NB4 (cell line): ENCODE measurements at places on chromosomes 3 and 15.

DNA sequence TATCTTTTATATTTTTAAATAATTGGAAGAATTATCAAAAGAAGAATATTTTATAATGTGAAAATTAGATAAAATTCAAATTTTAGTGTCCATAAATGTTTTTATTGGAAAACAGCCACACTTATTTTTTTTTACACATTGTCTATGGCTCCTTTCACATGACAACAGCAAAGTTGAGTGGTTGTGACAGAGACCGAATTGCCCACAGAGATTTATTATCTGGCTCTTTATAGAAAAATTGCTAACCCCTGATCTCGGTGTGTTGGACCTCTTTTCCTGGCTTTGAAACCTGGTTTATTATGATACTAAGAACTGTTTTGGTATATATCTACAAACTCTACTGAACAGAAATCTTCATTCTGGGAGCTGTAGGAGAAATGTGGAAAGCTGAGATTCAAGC, 269.1 kb upstream of the UMPS start:
- no peak for DNase-seq

DNA sequence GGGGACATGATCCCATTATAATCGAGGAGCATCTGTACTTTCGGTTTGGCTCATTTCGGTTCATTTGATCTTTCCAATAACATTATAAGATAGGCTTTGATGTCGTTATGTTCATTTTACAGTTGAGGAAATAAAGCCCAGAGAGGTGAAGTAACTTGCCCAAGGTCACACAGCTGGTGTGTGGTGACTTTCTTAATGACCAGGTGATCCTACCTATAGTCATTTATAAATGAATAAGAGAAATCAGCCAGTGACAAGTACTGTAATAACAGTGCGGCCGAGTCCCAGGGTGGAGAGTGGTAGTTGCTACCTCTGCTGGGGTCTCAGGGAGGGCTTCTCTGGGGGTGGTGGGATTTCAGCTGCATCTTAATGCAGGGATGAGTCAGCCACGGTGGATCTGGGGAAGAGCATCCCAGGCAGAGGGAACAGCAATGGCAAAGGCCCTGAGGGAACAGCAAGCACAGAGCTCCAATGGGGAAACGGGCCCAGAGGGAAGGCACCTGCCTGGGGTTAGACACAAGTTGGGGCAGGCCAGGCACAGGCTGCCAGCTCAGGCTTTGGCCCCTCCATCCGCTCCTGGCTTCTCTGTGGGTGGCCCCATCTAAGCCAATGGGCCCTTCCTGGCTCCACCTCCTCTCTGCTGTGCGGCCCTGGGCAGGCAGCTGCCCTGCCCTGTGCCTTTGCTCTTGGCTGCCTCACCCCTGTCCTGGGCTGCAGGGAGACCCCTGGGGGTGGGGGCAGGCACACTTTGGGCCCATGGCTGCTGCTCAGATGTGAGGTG, 1.1 kb upstream of the FBLN2 start:
- DNase-seq, result no peak

GRCh38 chr15:51314391-51315337, 23.7 kb downstream of the CYP19A1 start:
- DNase-seq, result no peak

DNA sequence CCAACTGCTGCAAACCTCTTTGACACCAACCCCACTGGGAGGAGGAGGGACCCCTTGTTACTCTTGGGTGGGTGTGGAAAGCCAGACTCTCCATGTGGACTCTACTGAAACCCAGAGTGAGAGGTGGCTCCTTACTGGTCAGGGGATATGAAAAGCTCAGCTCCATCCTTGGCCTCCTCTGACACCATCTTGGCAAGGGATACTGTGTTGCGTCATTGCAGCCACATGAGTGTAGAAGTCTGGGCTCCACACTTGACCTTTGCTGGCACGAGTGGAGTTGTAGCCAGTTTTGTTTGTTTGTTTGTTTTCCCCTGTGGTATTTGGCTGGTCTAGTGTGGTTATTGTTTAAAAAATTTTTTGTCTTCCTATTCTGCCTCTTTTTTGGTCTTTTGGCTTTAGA, 289.1 kb downstream of the GAP43 start:
- DNase-seq, result no peak

DNA sequence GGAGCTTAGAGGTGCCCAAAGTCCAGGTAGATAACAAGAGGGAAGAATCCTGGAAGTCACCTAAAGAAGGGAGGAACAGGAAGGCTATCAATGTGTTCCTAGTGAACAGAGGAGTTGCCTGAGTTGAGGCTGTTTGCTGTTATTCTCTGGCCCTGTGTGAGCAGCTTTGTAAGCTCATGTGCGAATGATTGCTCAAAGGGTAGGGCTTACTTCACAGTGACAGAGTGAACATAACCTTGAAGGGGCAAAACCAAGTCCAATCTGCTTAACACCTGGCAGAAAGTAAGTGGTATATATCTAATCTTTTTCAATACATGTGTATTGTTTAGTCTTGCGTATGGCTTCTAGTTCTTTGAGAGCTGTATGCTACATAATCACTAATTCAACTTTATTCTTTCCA, 1153.6 kb downstream of the TUSC7 start:
- DNase-seq, result no peak
